ENCODE measurements at places on chromosomes 12 and 14.

- no peak overlapping the region for H3K4me3 ChIP-seq
- DNase-seq = no peak
- peaks cover 4% of the 10 kb centered on the region for H3K27me3 ChIP-seq
- no peak overlapping the region for H3K27ac ChIP-seq
- H3K36me3 ChIP-seq = no peaks in the 10 kb centered on the region
Observed at GRCh38 chr12:30422844-30423243, 272.8 kb downstream of the IPO8 start.

DNA sequence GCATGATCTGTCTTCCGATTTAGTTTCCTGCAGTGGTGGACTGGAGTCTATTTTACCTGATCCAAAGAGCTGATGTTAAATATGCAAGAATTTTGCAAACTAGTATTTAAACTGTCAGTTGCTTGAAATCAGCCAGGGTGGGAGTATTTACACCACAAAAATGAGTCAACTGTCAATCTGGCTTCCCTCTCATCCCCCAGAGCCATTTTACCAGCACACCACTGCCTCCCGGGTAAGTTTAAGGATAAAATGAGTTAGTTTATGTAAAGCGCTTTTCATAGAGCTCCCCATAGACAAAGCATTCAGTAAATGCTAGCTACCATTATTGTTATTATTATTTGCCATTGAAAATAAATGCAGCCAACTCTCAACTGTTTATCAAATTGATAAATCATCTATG lies 106.3 kb upstream of the FRMD6 start:
- H3K27me3 ChIP-seq = no peaks in the 10 kb centered on the region
- H3K4me1 ChIP-seq = peaks cover 27% of the 10 kb centered on the region
- H3K36me3 ChIP-seq = peaks cover 2% of the 10 kb centered on the region
- no peak overlapping the region for H3K27ac ChIP-seq

DNA sequence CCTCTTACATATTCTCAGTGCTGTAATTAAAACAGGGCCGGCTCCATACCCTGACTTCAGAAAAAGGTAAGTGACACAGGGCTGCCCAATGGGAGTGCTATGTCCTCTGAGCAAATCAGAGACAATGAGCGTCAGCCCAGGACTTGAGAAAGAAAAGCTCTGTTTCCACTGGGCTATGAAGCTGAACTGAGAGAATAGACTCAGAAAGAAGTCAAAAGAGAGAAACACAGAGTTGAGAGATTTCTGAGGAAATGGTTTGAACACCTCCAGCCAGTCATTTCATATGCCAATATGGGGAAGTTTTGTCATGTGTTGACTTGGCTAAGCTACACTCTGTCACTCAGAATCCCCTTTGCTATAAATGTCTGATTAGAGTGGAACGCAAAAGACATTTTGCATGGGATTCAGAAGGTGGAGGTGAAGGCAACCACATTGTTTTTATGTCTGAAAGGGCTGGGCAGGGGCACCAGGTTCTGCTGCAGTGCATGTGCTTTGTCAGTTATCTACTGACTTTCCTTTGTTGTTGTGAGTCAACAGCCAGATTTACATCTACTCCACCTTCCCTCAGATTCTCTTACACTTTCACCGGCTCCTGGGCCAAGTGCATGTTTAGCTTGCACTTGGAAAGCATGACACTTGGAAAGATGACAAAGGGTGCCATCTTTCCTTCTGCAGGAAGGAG lies 313.3 kb downstream of the DUSP6 start:
- H3K4me1 ChIP-seq = no peaks in the 10 kb centered on the region
- no peaks in the 10 kb centered on the region for H3K27me3 ChIP-seq
- no peaks in the 10 kb centered on the region for H3K36me3 ChIP-seq
- H3K27ac ChIP-seq = no peak overlapping the region
- DNase-seq = no peak
- no peak overlapping the region for H3K4me3 ChIP-seq

GRCh38 chr12:68011882-68012207 lies 22.6 kb downstream of the IFNG-AS1 start:
- no peak for DNase-seq
- no peaks in the 10 kb centered on the region for H3K27me3 ChIP-seq
- no peak overlapping the region for H3K27ac ChIP-seq

GRCh38 chr12:25977047-25977446 lies 18.6 kb downstream of the RASSF8 start:
- H3K27ac ChIP-seq = no peak overlapping the region
- DNase-seq = no peak
- H3K27me3 ChIP-seq = no peaks in the 10 kb centered on the region

DNA sequence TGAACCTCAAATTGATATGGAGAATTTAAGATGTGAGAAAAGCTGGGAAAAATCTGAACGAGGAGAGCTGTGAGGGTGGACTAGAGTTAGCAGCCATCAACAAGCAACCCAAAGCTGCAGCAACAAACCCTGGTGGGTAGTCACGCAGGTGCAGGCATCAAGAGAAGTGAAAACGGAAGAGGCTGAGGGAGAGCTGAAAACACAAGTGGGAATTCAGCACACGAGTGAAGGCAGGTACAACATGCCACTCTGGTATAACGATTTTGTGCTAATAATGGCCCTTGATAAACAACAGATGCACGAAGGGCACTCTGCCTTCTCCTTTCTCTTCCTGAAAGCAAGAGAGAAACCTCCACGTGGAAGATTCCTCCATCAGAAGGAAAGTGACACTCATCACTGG lies 11.5 kb downstream of the TCL1B start:
- peaks cover 11% of the 10 kb centered on the region for H3K4me1 ChIP-seq
- no peak for DNase-seq
- H3K36me3 ChIP-seq = no peaks in the 10 kb centered on the region
- no peak overlapping the region for H3K27ac ChIP-seq
- H3K27me3 ChIP-seq = peaks cover 7% of the 10 kb centered on the region

GRCh38 chr14:90293766-90294730 lies 37.7 kb downstream of the NRDE2 start:
- no peaks in the 10 kb centered on the region for H3K4me1 ChIP-seq
- DNase-seq = no peak
- H3K27ac ChIP-seq = no peak overlapping the region
- no peaks in the 10 kb centered on the region for H3K27me3 ChIP-seq
- no peak overlapping the region for H3K4me3 ChIP-seq

DNA sequence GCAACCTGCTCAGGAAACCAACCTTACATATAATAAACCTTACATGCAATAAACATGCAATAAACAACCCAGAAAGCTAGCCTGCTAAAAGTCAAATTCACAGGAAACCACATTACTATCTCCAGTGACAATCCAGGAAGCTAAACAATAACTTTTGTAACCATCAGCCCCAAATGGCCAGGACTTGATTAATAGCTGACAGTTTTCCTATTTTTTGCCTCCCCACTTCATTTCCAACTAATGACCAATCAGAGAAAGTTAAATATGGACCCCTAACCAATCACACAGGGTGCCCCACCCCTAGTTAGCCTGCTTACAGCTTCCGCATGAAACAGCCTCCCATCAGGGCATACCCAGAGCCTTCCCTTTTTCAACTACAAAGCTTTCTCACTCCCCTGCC lies 152.2 kb upstream of the LMNTD1 start:
- no peaks in the 10 kb centered on the region for H3K4me1 ChIP-seq
- no peak overlapping the region for H3K4me3 ChIP-seq
- no peak for DNase-seq
- peaks cover 11% of the 10 kb centered on the region for H3K36me3 ChIP-seq
- H3K27ac ChIP-seq = no peak overlapping the region

- H3K4me3 ChIP-seq = peak overlapping the region; percentile 58
- peak overlapping the region; percentile 81 for H3K27ac ChIP-seq
- H3K36me3 ChIP-seq = no peaks in the 10 kb centered on the region
- no peaks in the 10 kb centered on the region for H3K27me3 ChIP-seq
Observed at GRCh38 chr12:27083861-27084394, 1.6 kb upstream of the C12orf71 start.

- no peak overlapping the region for H3K4me3 ChIP-seq
- no peak for DNase-seq
- H3K36me3 ChIP-seq = no peaks in the 10 kb centered on the region
- H3K4me1 ChIP-seq = peaks cover 3% of the 10 kb centered on the region
Observed at GRCh38 chr12:127570793-127571360, 696.1 kb upstream of the TMEM132C start.

- DNase-seq = no peak
- no peaks in the 10 kb centered on the region for H3K27me3 ChIP-seq
- no peak overlapping the region for H3K4me3 ChIP-seq
- H3K27ac ChIP-seq = no peak overlapping the region
- H3K36me3 ChIP-seq = no peaks in the 10 kb centered on the region
- H3K4me1 ChIP-seq = peaks cover 4% of the 10 kb centered on the region
Observed at GRCh38 chr14:52042371-52043289, 26.2 kb downstream of the NID2 start.

DNA sequence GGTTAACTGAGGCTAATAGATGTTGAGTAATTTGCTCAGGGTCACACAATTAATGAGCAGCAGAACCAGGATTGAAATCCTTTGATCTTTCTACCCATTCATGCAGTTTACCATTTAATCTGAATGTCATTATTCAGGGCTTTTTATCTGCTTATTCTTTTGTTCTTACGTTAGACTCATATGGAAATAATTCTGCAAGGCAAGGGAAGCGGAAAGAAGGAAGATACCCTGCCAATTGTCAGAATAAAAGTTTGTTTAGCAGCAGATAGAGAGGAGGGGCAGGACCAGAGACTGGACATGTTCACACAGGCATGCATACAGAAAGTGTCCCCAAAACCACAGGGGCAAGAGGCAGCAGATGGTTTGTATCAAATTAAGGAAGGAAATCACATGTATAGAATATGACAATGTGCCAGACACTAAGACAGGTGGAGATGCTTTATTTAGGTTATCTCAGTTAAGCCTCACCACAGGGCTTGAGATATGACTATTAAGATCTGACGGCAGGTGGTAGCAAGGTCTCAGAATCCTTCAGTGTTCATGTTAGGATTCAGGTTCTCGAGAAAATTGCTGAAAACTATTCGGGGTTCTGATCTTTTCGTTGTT lies 29.8 kb downstream of the BRMS1L start:
- H3K4me3 ChIP-seq = no peak overlapping the region
- no peaks in the 10 kb centered on the region for H3K27me3 ChIP-seq
- H3K4me1 ChIP-seq = peaks cover 16% of the 10 kb centered on the region

DNA sequence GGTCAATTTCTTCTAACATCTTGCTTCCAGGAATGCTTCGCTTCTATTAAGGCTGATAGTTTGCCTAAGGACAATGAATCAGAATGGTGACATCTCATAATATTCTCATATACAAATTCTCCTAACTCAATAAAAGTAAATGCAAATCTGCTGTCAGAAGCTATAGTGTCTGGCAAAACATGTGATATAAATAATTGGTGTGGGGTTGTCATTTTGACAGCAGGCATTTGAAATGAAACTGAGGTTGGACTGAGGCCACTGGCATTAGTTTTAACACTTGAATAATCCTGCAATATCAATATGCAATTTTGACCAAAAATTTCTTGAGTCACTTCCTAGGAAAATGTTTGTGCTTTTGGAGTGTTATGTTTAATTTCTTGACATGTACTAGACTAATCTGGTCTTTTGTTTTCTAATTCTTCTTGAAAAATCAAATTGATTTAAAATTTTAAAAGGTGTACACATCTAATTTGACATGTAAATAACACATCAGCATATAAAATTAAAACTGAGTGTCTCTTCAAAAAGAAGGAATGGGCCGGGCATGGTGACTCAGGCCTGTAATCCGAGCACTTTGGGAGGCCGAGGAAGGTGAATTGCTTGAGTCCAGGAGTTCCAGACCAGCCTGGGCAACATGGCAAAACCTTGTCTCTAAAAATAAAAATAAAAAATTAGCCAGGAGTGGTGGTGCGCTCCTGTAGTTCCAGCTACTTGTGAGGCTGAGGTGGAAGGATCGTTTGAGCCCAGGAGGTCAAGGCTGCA lies 92.3 kb upstream of the BTG1 start:
- no peak for DNase-seq
- H3K36me3 ChIP-seq = no peaks in the 10 kb centered on the region
- no peak overlapping the region for H3K4me3 ChIP-seq
- H3K4me1 ChIP-seq = peaks cover 4% of the 10 kb centered on the region
- H3K27ac ChIP-seq = no peak overlapping the region

- peaks cover 18% of the 10 kb centered on the region for H3K27me3 ChIP-seq
- H3K36me3 ChIP-seq = no peaks in the 10 kb centered on the region
- no peak overlapping the region for H3K27ac ChIP-seq
- H3K4me1 ChIP-seq = no peaks in the 10 kb centered on the region
- H3K4me3 ChIP-seq = no peak overlapping the region
Observed at GRCh38 chr14:61330511-61330910, 9.1 kb downstream of the PRKCH start.

DNA sequence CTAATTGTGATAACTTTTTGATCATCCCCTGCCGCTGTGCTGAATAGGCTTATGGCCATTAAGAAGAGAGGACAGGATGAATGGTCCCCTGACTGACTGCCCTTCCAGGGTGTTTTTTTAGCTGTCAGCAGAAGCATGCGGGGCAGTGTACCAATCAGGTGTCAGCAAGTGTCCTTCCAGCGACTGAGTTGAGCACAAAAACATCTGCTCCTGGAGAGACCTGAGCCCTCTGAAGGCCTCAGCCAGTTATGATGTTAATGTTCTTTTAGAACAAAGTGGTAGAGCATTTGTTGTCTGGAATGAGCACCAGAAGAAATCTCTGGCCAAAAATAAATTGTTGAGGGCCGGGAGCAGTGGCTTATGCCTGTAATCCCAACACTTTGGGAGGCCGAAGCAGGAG lies 37.5 kb downstream of the P2RX7 start:
- no peak overlapping the region for H3K27ac ChIP-seq
- H3K27me3 ChIP-seq = no peaks in the 10 kb centered on the region
- DNase-seq = no peak
- no peak overlapping the region for H3K4me3 ChIP-seq
- H3K4me1 ChIP-seq = peaks cover 4% of the 10 kb centered on the region

DNA sequence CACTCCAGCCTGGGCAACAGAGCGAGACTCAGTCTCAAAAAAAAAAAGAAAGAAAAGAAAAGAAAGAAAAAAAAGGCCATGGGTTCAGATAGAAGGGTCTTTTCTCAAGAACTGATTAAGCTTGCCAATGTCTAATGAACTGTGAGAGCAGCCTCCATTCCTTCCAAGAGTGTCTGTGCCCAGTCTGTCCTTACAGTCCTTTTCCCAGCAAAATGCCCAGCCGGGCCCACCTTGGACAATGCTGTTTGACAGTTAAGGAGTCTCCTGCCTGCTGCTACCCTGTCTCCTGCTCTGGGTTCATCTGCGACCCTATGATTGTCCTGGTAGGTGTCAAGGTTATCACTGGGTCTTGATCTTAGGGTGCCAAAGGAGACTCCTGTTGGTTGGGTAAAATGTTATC lies 21.4 kb downstream of the SYNE3 start:
- no peak overlapping the region for H3K4me3 ChIP-seq
- no peaks in the 10 kb centered on the region for H3K36me3 ChIP-seq
- peaks cover 5% of the 10 kb centered on the region for H3K4me1 ChIP-seq
- no peak overlapping the region for H3K27ac ChIP-seq
- DNase-seq = no peak
- H3K27me3 ChIP-seq = no peaks in the 10 kb centered on the region
